ENCODE measurements at places on chromosomes 7 and 10.

DNA sequence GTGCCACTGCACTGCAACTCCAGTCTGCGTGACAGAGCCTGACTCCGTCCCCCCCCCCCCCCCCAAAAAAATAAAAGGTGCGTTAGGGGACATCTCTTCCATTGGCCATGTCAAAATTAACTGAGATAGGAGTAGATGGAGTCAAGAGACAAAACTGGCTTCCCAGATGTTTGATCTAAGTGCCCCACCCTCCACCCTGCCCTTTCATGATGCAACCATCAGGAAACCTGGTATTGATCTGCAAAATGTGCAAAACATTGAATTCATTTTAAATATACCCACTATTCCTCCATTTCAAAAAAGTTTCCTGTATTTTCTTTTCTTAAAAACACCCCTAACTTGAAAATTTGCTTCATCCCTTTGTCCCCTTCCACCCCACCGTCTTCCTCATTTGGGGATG, 17.5 kb downstream of the ARID5B start:
- DNase-seq, result no peak

DNA sequence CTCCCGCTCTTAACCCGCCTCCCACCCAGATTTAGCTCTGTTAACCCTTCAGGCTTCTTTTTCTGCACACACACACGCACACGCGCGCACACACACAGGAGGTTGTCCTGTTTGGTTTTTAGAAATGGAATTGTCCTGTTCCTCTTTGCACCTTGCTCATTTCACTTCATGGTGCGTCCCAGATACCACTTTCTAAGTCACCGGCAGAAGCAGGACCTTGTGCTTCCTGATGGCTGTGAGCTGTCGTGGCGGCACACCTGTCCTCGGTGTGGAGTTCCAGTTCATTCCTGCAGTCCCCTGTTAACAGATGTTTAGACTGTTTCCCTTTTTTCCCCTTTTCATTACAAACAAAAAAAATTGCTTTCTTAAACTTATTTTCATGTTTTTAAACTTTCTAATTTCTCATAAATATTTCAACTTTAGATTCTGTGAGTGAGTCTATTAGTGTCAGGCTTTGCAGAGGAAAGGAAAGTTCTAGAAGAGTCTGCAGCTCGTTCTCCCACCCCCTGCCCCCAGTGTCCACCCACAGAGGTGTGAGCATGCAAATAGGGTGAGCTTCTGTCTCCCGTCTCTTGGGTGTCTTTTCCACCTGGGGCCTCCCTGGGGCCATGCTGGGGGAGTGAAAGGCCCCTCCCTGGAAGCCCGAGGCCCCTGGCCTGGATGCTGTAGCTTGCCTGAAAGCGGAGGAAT, 85.5 kb downstream of the LHPP start:
- DNase-seq, result no peak

- no peak for DNase-seq
Measured at GRCh38 chr7:148385009-148385682, 205.4 kb upstream of the C7orf33 start.

DNA sequence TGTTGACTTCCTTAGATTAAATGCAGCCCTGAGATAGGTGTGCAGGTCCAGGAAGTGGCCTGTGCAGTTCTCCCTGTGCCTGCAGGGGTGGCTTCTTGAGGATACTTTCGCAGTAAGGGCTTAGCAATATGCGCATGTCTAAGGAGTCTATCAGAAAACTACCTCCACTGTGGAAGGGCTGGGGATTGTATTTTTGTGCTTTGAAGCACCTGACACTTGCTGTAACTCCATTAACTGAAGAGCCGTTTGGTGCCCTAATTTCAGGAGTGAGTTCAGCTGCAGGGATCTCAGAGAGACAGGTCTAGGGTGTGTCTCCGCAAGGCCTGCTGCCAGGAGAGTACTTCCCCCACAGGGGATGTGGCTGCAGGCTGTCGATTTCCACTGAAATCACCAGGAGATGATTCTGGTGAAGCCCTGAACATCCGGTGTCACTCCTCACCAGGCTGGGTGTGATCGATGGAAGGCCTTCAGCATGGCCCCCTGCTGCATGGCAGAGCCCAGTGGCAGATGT, 35.5 kb downstream of the IKZF1 start:
- no peak for DNase-seq

DNA sequence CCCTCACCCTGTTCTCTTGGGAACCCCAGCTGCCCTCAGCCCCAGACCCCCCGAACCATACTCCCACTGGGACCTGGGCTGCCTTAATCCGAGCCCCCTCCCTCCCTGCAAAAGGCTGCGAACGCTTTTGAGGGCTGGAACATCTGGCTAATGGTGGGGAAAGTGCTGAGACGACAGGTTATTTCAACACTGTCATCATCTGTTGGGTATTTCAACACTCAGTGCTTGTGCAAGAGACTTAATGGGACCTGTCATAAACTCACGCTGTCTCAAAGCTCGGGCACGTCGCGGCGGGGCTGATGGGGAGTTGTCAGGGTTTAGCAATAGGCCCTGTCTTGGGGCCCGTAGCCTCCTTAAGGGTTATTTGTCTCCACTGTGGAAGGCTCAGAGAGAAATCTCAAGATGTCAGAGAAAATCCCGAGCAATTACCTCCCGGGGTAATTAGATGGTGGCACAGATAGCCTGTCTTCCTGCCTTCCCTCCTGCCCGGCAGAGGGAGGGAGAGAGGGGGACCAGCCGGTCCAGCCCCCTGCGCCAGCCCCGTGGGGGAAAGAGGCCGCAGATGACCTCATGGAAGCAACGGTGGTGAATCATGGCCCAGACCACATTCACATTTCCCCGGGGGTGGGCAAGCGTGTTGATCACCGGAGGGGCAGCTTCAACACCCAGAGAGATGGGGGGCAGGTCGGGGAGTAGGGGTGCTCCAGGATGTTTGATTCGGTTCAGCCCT, 88.7 kb upstream of the MYL10 start:
- peak; percentile 9 for DNase-seq

DNA sequence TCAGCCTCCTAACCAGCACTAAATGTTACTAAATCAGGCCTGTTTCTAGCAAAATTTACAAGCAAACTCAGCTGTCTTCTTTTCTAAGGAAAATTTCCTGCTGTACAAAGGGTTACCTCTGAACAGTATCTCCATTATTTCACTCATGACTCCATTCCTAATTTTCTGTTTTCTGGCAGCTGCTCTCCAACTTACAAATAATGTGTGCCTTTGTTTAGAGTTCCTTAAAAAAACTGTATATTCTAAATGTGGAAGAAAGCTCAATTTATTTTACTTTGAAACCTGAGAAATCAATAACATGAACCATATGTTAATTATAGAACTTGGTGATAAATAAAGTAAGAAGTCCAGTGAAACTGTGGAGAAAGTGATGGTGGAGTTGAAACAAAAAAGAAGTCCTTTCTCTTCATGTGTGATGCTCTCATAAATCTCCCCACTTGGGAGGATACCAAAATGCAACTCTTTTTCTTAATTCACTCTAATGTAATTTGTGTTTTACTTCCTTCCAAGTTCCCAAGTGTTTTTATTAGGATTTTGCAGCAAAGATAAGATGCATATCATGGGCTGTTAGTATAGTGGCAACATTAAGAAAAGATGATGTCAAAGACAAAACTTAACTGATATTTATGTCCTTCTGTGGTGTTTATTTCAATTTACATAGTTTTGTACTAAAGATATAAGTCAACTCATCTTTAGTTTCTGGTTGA, 74.8 kb downstream of the CDK6 start:
- no peak for DNase-seq

GRCh38 chr7:101935521-101936141, 118.2 kb downstream of the CUX1 start:
- no peak for DNase-seq

GRCh38 chr10:45438466-45439090, 64.6 kb downstream of the ALOX5 start:
- DNase-seq, result no peak

DNA sequence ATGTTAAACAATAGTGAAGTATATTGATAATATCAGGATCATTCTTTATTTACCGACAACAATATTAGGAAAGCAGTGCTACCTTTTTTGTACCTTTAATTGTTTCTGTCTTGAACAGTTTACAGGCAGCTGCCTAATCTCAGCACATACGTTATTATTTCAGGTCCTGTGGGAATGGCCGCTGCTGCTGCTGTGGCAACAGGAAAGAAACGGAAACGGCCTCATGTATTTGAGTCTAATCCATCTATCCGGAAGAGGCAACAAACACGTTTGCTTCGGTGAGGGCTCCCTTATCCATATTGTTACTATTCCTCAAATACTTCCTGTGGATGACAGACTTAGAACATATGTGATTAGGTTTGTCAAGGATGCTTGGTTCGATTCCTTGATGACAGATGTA, 59.7 kb downstream of the NRF1 start:
- DNase-seq, result no peak

DNA sequence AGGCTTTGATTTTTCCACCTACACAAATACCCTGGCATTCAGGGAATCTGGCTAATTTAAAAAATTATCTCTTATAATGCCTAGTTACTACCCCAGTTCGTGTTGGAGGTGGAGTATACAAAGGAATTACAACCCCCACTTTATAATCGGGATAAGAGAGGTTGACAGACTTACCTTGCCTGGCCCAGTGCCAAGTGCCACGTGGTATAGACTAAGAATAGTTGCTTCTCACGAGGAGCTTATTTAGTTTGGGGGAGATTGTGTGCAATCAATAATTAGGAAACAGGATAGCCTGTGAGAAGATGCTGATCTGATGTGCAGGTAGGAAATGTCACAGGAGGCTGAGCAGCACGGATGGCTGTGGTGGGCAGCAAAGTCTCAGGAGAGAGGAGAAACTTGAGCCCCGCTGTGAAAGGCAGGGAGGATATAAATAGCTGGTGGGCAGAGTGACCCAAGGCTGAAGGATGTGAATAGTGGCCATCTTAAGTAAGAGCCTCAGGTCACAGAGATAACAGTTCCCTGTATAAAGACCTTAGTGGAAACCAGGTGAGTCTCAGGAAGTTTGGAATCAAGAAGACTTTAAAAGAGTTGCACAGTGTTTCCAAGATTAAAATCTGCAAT, 11.3 kb upstream of the ATXN7L1 start:
- no peak for DNase-seq

GRCh38 chr7:130887182-130887956, 153.4 kb upstream of the KLF14 start:
- no peak for DNase-seq

DNA sequence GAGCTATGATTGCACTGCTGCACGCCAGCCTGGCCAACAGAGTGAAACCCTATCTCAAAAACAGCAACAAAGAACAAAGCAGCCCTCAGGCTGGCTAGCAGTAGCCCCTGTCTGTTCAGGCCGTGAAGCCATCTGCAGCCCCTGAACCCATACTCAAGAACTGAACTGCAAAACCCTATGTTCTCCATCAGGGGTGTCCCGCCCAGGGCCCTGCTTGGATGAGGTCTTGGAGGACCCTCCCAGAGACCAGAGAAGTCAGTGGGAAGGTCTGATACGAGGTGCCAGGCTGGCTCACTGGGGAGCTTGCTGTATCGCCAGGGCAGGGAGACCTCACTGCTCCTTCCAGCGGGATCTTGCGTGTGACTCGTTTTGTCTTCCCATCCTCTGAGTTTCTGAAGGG, 39.3 kb downstream of the RBM17 start:
- DNase-seq, result no peak

DNA sequence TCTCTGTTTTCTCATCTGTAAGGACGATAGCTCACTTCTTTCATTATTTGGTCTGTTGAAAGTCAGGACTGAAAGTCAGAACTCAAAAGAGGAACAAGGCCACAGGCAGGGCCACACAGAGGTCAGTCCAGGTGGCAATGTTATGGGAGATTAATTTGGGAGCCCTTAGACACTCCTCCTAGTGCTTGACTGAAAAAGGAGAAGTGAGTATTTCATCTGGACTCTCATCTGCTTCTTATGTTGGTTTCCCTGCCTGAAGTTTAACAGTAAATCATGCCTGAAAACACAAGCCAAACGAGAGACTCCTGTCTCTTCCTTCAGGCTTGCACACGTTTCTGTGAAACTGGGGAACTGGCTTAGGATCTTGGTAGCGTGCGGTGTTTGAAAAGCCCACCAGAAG, 248.5 kb downstream of the BUB3 start:
- no peak for DNase-seq

- no peak for DNase-seq
Measured at GRCh38 chr7:754531-755412, 27.7 kb upstream of the PRKAR1B start.

GRCh38 chr7:91114232-91114631, 150.0 kb upstream of the FZD1 start:
- no peak for DNase-seq

DNA sequence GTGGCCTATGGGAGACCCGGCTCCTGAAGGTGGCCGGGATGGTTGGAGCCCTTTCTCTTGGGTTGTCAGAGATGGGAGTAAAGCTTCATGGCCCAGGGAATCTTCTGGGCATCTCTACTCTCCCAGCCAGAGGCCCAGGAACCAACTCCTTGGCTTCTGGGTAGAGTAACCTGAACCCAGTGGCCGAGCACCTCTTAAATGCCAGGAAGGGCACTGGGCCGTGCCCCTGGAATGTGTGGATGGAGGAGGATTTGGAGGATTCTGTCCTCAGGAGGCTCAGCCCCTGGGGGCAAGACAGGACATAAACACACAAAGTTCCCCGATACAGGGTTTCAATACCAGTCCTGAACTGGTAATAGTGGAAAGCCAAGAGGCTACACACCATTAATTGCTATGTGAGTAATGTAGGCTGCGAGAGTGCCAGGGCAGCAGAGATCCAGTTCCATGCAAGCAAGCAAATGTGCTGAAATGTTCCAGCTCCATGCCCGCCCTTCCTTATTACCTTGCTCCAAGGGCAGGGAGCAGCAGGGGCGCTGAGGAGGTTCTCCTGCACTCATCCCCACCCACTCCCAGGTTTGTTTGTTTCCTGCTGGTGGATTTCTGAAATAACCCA, 1.2 kb downstream of the PALD1 start:
- no peak for DNase-seq

DNA sequence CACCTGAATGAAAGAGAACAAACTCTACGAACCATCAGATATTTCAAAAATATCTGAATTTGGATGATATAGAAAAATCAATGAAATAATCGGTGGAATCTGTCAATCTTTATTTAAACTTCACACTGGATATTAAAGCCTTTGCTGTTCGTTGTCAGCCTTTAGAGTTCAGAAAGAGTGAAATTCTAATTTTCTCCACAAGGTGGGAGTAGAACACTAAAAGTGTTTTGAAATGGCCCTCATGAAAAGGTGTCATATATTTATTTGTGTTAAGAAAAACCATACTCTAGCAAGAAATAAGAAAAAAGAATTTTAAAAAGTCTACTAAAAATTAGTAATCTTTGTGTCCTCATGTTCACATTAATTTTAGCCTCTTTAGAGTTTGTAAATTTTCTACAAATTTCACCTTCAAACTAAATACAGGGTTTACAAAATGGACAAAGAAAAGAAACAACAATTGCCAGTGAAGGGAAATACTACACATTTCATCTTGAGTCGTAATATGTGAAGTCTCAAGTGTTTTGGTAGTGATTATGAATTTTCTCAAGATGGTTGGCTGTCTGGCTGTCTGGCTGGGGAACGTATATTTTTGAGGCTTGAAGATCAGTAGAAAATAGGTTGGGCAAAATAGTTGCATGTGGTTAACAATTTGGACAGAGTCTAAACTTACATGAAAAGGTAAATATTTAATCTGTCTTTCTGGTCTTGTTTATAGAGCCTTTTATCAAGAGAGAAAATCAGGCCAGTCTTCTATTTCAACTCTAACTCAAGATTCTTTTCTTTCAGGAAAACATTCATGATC, 43.7 kb downstream of the DNAJB9 start:
- no peak for DNase-seq

All from hypothalamus (tissue), 51 donors.